ENCODE measurements at places on chromosomes 4 and X.

DNA sequence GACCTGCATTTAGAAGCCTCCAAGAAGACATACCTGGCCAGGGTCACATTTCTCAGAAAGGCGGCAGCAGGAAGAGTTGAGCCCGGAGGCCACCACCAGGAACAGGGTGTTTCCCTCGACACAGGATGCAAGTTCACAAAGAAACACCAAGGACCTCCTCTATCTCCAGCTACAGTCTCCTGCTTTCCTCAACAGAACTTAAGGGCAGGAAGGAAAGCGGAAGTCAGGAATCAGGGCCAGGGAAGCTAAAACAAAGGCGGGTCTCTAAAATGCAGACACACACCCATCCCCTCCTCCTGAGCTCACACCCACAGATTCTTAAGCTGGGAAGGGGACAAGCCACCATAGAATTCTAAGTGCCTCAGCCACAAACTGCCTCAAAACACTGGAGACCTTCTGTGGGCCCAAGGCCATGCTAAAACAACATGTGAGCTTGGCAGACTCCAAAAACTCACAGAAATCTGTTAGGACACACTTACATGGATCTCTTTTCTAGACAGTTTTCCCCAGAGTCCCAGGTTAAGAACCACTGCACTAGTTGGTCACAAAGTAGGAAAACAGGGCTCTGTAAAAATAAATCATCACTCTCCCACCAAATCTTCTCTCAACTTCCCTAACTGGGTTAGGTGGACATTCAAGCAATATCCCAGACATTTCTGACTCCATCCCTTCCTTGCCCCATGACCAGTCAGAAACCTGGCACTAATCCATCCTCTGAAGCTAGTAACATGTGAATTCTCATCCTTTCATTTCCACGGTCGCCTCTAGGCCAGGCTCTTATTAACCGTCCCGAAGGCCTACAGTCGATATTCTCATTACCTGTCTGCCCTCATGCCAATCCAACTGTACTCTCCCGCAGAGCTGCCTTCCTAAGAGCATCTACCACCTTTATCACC is 163.2 kb downstream of the APBB2 start:
- DNase-seq: no peak

DNA sequence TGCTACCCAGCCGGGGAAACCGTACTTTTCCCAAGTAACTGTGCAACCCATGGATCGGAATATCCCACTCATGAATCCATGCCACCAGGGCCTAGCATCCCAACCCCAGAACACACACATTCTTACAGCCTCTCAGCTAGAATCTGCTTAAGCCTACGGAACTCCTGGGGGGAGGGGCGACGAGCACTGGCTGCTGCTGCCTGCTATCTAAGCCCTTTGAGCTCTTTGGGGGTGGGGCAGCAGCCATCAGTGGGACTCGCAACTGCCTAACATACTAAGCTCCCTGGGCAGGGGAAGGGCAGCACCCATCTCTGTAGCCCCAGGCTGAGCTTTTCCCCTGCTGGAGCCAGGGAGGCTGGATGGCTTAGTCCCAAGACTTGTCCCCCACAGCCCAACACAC is 28.6 kb downstream of the NUDT10 start:
- DNase-seq: no peak

DNA sequence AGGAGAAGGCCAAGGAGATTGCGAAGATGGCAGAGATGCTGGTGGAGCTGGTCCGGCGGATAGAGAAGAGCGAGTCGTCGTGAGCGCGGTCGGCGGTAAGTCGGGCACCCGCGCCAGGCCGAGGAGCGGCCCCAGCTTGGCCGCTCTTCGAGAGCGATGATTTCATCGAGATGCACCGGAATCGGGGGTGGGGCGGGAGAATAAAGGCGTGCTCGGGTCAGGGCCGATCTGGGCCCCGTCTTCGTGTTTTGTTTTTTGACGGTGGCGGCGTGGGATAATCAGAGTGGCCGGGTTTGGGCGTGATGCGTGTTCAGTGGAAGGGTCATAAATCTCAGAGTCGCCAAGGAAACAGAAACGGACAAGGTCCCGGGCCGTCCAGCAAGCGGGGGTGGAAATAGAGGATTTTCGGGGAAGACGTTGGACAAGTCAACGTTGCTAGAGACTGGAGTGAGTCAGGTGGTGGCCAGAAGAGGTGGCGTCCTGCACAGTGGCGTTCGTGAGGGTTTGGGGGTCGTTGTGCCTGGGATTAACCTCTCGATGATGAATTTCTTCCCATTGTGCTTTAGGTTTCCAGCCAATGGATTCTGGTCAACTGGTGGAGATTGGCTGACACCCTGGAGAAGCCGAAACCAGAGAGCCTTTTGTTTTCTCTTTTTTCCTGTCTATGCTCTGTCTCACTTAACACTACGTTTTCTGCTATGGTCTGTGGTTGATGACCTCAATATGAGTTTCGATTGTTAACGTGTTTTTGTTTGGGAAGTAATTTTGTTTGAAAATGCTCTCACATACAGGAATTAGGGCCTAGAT is 882 bp downstream of the MRFAP1 start:
- peak; percentile 41 for DNase-seq

DNA sequence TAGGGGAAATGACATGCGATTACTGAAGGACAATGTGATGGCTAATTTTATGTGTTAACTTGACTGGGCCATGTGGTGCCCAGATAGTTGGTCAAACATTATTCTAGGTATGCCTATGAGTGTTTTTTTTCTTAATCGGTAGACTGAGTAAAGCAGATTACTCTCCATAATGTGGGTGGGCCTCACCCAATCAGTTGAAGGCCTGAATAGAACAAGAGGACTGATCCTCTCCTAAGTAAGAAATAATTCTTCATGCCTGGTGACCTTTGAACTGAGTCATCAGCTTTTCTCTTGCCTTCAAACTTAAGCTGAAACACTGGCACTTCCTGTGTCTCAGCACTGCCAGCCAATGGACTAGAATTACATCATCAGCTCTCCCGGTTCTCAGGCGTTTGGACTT is 164.0 kb upstream of the FGF13 start:
- DNase-seq: no peak

- no peak for DNase-seq
Measured at GRCh38 chr4:55819634-55820033, at the start of gene EXOC1L. EXOC1L (plus strand) TSS chr4:55819790; CDS start chr4:55820027, 237 bp downstream.

DNA sequence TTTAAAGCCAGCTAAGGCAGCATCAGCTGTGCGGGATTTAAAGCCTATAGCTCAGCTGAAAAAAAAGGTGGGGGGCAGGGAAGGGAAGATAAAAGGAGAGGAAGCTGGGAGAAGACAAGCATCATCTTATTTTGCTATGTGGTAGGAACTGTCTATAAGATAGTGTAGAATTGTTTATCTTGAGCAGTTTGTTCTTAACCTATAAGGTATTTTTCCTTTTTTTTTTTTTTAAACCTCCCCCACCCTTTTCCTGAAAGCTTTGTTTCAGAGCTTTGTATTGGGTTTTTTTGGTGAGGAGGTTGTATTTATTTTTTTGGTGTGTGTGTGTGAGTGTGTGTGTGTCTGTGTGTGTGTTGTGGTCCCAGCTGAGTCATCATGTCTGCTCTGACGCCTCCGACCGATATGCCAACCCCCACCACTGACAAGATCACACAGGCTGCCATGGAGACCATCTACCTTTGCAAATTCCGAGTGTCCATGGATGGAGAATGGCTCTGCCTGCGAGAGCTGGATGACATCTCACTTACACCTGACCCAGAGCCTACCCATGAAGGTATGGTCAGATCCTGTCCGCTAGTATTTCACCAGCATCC is 531 bp downstream of the RUFY3 start:
- no peak for DNase-seq

Data from effector memory CD4-positive, alpha-beta T cell (primary cell).